CD4-positive, alpha-beta memory T cell (primary cell): ENCODE measurements at places on chromosomes 7 and 10.

DNA sequence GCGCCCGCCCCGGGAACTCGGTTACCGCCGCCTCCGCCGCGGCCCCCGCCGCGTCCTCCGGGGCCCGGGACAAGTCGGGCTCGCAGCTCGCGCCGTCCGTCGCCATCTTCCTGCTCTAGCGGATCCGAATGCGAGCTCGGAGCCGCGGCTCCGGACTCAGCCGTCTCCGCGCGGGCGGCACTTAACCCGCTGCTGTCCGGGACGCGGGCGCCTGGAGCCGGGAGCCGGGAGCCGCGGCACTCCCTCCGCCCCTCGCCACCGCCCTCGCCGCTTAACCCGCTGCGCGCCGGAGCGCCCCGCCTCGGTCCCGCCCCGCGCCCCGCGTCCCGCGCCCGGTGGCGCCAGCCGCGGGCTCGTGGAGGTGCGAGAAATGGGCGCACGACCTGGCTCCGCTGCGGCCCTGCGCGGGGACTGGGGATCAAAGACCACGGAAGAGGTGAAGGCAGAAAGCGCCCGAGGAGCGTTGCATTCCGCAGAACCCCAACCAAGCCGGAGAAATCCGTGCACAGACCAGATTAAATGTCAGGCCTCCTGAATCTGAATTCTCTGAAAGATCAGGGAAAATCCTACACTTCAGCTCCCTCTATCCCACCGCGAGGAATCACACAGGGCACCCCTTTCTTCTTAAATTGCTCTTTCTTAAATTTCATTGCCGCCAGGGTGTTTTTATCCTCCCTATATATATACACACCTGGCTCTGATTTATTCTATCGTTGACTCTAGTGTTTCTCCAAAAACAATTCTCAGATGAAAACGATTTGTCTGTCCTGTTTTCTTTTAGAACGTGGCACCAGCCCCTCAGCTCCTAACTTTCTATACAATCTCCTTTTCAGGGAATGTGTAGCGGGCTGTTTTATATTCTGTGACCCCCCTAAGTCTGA is at the start of gene CTTNBP2:
Gene CTTNBP2 (minus strand): TSS at position 132 of the 881 bp plus-strand sequence. CDS start 26 bp downstream, at position 106.
- no peak for DNase-seq

DNA sequence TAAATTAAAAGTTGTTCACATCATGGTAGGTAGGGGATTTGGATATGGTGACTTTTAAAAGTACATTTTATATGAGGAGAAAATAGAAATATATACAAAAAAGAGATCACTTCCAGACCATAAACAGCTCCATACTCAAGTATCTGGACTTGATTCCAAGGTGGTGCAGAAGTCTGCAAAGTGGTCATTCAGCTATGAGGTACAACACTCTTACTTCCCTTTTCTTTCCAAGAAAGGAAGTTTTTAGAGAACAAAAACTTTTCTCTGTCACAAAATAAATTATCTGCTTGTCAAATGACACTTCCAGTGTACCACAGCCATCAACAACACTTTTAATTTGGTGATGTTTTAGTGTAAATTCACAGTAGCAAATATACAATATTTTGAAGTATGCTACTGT is 1013.5 kb downstream of the GATA3 start:
- no peak for DNase-seq

- no peak for DNase-seq
Observed at GRCh38 chr10:131588704-131589220, 277.2 kb upstream of the TCERG1L start.

- DNase-seq, result no peak
Observed at GRCh38 chr10:67801118-67801517, 36.9 kb downstream of the DNAJC12 start.

DNA sequence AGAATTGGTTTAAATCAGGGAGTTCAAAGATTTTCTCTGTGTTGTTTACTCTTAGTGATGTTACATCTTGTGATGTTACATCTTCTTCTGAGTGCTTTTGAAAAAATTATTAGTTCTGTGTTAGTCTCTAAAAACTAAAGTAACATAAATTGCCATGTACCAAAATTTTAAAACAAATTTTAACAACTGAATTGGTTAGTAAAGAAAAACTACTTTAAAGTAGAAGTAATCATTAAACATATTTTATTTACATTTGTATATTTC is 5.2 kb upstream of the IGF2BP3 start:
- no peak for DNase-seq

DNA sequence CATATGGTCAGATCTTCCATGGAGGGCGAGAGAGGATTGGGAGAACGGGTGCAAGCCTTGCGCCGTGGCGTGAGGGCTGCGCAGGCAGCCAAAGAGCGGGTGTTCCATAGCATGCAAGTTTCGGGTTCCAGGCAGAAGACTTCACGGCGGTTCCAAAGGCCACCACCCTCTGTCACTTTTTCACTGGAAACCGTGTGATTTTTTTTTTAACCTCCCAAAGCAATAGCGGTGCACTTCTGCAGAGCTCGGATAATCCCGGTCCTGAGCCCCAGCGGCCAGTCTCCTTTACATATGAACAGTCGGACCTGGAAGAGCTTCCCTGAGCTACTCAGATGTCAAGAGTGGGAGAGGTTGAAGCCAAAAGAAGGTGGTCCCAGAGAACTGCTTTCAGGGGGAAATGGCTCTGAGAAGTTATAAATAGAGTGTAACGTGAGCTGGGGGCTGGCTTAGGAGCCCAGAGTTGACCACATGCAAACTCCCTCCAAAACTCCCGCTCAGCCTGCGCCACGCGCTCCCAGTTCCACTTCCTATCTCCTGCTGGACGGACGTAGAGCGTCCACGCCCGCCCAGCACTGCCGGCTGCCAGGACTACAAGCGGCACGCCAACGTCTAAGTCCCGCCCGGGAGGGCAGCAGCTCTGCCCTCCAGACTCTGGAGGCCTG is at the start of gene MEOX2:
Gene MEOX2 (minus strand): TSS at position 389 of the 662 bp plus-strand sequence. CDS start 281 bp downstream, at position 108.
- DNase-seq, result no peak

DNA sequence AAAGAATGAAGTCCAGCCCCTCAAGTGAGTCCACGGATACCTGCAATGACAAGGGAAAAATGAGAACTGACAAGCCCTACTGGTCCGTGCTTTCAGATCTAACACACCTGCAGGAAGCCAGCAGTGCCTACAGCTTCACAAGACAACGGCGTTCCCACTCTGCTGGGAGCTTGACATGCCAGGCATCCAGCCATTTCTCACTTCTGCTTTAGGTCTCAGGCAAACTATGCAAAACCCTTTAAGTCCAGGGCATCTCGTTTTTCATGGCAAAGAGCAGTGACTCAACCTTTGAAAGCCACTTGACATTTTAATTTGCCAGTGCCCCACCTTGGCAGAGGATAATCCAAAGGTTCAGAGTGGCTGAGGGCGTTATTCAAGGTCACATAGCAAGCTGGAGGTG is 49.1 kb upstream of the GPAM start:
- DNase-seq, result no peak

- peak; percentile 28 for DNase-seq
Observed at GRCh38 chr10:117374506-117375359, 507 bp downstream of the PDZD8 start.

GRCh38 chr7:120615703-120616102 is 242.2 kb downstream of the TSPAN12 start:
- no peak for DNase-seq

GRCh38 chr7:84801396-84801795 is 385.5 kb downstream of the SEMA3D start:
- DNase-seq, result no peak

DNA sequence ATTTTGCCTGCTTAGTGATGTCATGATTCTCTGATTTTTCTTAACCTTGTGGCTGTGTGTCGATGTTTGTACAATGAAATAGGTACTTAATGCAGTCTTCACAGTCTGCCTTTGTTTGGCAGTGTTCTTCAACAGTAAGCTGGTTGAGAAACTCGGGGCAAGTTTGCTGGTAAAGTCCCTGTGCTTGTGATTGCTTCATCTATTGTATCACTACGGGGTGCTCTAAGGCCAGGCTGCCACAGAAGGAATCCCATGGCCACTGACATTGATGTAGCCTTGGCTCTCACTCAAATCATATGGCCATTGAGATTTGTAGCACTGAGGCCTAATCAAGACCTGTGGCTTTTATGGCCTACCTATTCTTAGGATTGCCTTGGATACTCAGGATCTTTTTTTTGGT is 33.5 kb upstream of the PRSS37 start:
- no peak for DNase-seq

DNA sequence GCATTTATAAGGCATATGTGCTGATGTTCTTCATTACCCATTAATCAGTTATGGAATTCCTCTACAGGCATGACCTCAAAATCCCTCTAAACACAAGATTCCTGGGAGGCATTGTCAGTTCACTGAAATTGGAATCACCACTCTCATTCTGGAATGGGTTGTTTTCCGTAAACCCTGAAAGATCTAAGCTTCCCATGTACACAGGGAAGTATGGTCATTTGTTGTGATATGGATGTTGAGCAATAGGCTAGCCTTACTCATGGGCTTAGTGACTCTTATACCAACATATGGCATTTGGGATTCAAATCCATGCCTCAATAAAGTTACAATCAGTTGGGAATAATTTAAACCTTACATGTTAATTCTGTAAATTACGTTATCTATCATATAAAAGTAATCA is 258.0 kb downstream of the XPNPEP1 start:
- no peak for DNase-seq

- DNase-seq, result no peak
Observed at GRCh38 chr10:69456880-69457693, 5.8 kb downstream of the TSPAN15 start.

DNA sequence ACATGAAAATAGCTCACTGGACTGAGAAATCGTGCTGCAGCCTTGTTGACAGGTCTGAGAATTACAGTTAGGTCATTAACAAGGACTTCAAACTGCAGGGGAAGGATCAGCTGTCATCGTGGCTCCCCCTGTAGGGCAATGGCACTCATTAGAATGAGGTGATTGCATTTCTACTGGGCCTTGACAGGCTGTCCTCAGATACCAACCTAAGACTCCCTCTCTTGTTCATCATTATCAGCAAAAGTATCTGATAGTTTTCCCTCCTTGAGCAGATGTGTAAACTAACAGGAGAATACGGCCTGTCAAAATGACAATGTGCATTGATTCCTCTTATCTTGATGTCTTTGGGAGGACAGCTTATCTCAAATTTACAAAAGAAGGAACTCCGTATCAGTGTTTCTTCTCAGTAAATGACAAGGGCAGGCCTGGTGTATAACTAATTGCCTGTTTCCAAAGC is 648.5 kb upstream of the LRRN3 start:
- DNase-seq, result no peak

DNA sequence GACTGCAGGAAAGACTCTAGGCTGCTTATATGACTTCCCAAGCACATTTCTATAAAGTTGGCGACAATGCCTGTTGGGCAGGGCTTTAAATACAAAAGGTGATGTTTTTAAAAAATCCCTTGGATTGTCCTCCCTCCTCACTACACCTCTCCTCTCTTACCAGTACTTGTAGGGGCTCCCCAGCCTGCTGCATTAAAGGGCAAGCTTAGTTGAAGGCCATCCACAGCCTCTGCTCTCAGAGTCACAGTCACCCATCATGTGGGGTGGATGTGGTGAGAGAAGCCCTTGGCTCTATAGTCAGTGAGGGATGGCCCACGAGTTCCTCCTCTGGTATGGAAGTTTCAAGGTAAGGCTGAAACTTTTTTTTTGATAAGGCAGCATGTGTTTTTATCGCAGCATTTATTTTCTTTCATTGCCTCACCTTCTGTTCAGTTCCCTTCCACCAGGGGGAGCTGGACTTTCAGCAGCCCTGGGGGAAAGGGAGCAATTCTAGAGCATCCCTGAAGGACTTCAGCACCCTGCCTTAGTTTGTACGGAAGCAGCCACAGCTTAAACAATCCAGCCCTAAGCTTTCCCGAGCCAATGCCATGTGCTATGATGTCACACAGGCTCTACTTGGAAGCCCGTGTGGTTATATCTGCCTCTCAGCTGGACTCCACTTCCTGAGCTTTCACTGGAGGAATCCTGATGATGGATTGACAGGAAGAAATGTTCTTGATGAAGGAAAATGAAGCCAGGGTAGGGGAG is 131.9 kb downstream of the CALCR start:
- peak; percentile 28 for DNase-seq

- no peak for DNase-seq
Observed at GRCh38 chr10:15146366-15146765, 22.1 kb downstream of the NMT2 start.

DNA sequence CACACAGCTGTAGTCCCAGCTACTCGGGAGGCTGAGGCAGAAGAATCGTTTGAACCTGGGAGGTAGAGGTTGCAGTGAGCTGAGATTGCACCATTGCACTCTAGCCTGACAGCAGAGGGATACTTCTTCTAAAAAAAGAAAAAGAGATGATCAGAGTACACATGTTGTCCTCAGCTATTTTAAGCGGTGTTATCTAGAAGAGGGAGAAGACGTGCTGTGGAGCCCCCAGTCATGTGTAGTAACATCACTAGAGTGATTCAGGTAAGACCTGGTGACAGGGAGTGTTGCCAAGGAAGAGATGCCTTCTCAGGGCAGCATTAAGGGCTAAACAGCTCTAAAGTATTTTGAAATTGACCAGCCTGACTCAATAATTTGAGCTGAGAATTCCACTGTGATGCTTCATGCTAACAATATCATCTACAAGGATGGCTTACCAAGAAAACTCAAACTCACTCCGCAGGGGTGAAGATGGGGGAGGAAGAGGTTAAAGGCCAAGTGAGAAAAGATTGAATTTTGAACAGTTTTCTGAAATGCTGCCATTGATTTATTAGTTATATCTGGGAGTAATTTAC is 97.4 kb downstream of the KLF6 start:
- DNase-seq, result no peak

GRCh38 chr10:106996510-106996909 is 168.0 kb downstream of the SORCS1 start:
- DNase-seq, result no peak

GRCh38 chr7:45923290-45923689 is 2.2 kb upstream of the IGFBP3 start:
- no peak for DNase-seq

GRCh38 chr10:72340510-72341261 is 14.0 kb downstream of the DNAJB12 start:
- DNase-seq, result peak; percentile 79

DNA sequence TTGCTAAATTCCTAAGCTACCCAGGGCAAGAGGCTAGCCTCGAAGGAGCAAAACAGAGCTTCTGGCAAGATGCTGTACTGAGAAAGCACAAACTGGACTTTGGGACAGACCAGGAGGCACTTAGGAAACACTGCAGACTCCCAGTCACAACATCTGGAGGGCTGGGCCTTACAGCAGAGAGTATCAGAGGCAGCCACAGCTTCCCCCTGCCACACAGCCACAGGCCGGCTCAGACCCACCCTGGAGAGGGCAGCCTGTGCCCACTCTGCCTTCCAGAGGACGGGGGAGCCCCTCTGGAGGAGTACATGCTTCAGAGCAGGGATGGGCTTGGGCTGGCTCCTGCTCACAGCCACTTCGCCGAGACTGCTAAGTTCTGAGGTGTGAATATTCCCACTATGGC is 17.4 kb downstream of the ESYT2 start:
- no peak for DNase-seq

GRCh38 chr10:67603701-67604100 is 92.3 kb downstream of the CTNNA3 start:
- no peak for DNase-seq

DNA sequence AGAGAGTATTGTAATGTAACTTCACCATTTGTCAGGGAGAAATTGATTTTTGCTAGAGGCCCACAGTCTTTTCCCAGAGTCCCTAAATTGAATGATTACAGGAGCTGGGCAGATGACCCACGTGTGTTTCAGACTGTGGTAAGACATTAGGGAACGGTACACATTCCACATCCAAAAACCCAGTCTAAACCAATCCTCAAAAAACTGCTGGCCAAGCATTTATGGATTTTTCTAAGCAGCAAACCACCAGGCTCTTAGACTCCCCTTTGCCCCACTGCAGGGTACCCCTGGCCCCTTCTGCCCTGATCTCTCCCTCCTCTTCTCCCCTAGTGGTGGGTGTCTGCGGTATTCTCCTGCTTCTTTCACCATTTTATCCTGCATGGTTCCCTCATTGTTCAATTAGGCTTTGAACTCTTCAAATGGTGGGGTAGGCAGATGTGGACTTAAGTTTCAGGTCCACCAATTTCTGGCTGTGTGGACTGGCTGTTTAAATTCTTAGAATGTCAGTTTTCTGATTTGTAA is 135.5 kb upstream of the SORCS3 start:
- DNase-seq, result no peak
